ENCODE measurements at places on chromosomes 3 and 15.
A peak's percentile ranks its signal among the peaks of the same experiment; 100 is the strongest.

GRCh38 chr3:47024932-47025331 lies 45.5 kb downstream of the NBEAL2 start:
- DNase-seq, result no peak

DNA sequence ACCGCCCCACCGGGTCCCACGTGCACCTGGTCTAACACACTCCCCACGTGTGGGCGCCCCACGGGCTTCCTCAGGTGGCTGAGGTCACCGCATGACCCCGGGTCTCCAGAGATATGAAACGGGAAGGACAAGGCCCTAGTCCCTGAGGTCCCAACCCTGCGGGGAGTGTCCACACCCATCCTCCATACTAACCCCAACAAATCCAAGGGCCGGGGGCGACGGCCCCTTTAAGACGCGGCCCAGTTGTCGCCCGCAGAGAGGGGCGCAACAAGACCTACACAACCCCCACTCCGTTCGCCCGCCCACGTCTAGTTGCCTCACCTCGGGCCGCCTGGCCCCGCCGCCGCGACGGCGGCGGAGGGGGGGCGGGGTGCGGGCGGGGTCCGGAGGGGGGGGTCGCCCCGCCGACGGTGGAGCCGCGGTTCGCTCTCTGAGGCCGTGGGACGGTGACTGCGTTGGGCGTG lies 396 bp downstream of the INO80 start:
- peak; percentile 46 for DNase-seq

- DNase-seq, result no peak
Observed at GRCh38 chr15:80404057-80404760, at the start of gene ARNT2. Gene ARNT2, plus strand, starts transcription at chr15:80404382. Its CDS starts 134 bp downstream, at chr15:80404516.

GRCh38 chr3:149251186-149251585 lies 29.6 kb upstream of the CP start:
- DNase-seq, result no peak

- DNase-seq, result no peak
Observed at GRCh38 chr3:104291437-104291851, 1075.3 kb upstream of the ALCAM start.

- DNase-seq, result no peak
Observed at GRCh38 chr3:5036858-5037257, 57.6 kb downstream of the BHLHE40 start.

- DNase-seq, result no peak
Observed at GRCh38 chr15:92970656-92971055, 70.5 kb downstream of the CHD2 start.

DNA sequence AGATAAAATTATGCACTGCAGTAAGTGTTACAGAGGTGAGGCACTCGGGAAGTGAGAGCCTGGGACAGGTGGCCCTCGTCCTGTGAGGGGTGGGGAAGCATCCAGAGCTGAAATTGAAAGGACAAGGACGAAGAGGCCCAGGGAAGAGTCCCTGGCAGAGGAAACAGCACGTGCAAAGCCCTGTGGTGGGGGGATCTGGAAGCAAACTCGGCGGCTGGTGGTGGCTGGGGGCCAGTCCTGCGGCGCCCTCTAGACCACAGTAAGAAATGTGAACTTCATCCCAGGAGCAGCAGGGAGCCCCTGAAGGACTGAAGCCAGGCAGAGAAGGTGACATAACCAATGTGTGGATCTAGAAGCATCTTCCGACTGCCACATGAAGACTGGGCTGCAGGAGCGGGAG lies 42.8 kb downstream of the GRIP2 start:
- no peak for DNase-seq

GRCh38 chr3:24315356-24315755 lies 179.3 kb downstream of the THRB start:
- DNase-seq, result no peak

- no peak for DNase-seq
Observed at GRCh38 chr15:41877631-41878354, 16.1 kb downstream of the SPTBN5 start.

GRCh38 chr15:52362497-52362896 lies 66.9 kb upstream of the MYO5C start:
- DNase-seq, result no peak

DNA sequence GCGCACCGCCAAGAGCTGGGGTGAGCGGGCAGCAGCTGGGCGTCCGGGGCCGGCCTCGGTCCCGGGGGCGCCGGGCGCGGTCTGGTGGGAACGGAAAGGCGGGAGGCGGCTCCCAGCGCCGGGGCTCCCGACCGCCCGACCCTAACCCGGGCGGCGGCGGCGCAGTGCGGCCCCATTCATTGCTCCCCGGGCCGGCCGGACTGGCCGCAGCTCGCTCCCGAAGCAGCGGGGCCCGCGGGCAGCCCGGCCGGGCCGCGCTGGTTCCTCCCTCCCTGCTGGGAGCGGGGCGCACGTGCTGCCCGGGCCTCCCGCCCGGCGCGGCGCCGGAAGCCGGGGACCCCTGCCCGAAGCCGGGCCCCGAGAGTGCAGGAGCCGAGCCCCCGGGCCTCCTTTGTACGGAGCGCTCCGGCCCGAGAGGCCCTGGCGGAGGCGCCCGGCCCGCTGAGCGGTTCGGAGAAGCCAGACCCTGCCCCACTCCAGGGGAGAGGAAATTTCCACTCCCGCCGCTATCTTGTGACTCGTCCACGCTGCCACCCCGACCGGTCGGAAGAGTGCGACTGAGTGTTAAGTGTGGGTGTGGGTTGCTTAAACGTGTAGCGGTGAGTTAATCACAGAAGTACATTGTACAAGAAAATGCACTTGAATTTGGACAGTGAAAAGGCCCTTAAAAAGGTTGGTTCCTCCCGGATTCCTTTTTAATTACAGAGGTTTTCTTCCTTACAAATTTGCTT lies 613 bp downstream of the ATP1B3 start:
- peak; percentile 31 for DNase-seq

GRCh38 chr3:56610669-56611335 lies 53.8 kb downstream of the CCDC66 start:
- DNase-seq, result no peak

GRCh38 chr3:158368271-158368670 lies 202.7 kb upstream of the MLF1 start:
- DNase-seq, result no peak

- no peak for DNase-seq
Observed at GRCh38 chr15:56736308-56736707, 3.0 kb upstream of the ZNF280D start.

DNA sequence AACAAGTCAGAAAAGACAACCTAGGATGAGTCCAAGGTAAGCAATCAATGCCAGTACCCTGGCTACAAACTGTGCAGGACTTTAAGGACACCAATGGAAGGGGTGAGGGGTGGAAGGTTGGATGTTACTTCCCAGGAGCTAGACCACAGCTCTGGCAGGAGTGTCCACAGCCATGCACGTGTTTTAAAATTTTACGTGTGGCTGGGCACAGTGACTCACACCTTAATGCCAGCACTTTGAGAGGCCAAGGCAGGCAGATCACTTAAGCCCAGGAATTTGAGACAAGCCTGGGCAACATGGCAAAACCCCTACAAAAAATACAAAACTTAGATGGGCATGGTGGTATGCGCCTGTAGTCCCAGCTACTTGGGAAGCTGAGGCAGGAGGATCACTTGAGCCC lies 14.7 kb upstream of the HDC start:
- no peak for DNase-seq

DNA sequence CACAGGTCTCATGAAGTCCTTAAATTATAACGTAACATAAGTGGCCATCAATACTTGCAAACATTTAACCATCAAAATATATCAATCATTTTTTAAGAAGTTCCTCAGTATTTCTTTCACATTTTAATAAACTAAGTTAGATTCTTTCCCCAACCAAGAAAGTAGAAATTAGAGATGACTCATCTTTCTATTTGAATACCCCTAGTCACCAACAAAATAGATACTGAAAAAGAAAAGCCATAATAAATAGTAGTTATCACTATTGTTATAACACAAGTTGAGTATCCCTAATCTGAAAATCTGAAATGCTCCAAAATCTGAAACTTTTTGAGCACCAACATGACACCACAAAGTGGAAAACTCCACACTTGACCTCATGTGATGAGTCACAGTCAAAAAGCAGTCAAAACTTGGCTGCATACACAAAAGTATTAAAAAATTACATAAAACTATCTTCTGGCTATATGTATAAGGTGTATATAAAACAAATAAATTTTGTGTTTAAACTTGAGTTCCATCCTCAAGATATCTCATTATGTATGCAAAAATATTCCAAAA lies 3.7 kb downstream of the SHQ1 start:
- DNase-seq, result no peak

- no peak for DNase-seq
Observed at GRCh38 chr15:85415783-85416182, 35.4 kb downstream of the AKAP13 start.

DNA sequence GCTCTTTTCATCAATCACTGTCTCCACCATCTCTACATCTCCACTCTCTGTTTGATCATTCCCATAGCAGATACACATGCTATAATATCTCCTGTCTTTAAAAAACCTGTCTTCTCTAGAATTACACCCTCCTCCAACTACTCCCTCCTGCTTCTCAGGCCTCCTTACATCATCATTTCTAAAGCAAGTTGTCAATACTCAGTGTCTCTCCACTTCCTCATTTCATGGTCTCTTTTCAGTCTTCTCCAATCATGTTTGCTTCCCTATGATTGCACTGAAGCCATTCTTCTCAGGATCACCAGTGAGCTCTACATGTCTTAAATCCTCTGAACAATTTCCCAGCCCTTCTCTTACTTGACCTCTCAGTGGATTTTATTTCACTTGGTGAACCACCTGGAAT lies 87.0 kb upstream of the ZNF280D start:
- no peak for DNase-seq

DNA sequence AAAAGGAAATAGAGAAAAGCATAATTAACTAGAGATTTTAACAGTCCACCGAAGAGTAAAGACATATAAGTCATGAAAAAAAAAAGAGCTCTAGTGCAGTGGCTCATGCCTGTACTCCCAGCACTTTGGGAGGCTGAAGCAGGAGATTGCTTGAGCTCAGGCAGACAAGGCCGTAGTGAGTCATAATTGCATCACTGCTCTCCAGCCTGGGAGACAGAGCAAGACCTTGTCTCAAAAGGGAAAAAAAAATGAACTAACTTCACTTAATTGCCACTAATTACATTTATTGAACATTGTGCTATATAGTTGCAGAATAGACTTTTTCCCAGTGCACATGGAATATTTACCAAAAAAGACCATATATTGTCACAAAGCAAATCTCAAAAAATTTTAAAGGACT lies 221.8 kb downstream of the CBLB start:
- DNase-seq, result no peak

- DNase-seq, result no peak
Observed at GRCh38 chr3:107633327-107634098, 110.8 kb downstream of the BBX start.

GRCh38 chr3:52174896-52175295 lies 20.7 kb upstream of the POC1A start:
- DNase-seq, result no peak

DNA sequence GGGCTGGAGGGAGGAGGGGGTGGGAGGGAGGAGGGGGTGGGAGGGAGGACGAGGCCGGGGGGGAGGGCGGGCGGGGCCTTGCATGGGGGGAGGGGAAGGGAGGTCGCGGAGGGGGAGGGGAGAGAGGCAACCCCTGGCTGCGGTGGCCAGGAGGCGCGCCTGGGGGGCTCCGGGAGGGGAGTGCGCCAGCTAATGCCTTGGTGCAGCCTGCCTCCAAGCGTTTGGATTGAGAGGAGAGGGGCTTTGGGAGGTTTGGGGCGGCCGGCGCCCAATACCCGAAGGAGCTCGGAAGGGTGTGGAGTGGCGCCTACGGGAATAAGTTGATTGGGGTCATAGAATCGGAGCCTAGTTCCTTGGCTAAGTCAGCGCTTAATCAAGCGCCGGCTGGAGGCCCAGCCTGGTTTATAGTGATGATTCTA lies 557 bp downstream of the TFG start:
- no peak for DNase-seq

- no peak for DNase-seq
Observed at GRCh38 chr15:51379390-51379789, 37.9 kb downstream of the GLDN start.

DNA sequence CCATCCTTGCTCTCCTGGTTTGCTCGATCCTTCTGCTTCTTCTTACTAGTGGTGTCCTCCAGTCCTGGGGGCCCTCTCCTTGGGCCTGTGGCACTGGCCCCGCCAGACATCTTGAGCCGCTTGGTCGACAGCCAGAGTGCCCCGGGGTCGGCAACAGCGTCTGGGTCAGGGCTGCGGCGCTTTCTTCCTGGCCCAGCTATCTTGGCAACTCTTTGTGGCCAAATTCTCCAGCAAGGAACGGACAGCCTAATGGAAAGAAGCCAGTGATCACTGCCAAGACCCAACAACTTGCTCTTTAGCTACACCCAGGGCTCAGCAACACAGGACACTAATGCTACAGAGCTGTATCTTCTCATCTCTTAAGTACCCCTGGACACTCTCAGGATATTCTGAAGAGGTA lies 1.6 kb downstream of the USP19 start:
- DNase-seq, result no peak

DNA sequence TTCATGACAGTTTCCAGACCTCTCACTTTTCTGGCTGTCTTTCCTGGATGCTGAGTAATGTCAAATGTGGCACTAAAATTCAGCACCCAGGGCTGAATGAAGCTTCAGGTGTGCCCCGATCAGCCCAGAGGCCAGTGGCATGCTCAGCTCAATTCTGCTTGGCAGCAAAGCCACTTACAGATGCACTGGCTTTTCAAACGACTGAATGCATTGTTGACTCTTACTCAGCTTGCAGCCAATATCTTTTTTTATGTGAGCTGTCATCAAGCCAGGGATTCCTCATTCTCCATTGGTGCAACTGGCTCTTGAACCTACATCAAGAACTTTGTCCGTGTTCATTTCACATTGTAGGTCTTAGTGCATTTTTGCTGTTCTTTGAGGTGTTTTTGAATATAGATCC lies 60.7 kb downstream of the ZDHHC19 start:
- DNase-seq, result no peak

DNA sequence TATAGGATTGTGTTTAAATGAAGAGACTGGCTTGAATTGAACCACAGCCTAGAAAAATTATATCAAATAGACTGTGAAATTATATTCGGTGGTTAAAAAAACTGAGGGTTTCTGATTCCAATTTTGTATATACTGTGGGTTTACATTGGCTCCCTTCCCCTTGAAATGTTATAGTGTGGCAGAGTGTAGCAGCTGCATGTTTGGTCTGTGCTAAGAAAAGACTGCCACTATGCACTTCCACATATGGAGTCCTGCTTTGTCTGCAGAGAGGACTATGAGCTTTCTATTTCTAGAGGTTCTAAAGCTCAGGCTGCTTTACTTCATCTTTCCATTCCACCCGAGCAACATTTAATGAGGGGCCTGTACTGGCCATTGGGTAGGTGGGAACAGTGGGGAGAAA lies 112.3 kb downstream of the P3H2 start:
- no peak for DNase-seq

- DNase-seq, result peak; percentile 52
Observed at GRCh38 chr3:158109804-158110657, at the start of gene RSRC1. Gene RSRC1, plus strand, starts transcription at chr3:158110089. Its CDS starts 12,016 bp downstream, at chr3:158122105.

DNA sequence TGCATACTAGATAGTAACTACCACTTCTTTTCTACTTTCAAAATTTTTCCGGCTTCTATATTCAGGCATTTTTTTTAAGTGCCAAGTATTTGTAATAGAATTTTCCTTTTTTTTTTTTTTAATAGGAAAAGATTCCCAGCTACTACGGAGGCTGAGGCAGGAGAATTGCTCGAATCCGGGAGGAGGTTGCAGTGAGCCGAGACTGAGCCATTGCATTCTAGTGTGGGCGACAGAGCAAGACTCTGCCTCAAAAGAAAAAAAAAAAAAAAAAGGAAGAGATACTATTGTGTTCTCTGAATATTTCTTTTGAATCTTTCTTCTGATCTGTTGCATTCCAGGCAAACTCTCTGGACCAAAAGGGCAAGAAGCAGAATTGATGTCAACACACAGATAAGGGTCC lies 557.3 kb downstream of the FGF12 start:
- no peak for DNase-seq

- no peak for DNase-seq
Observed at GRCh38 chr3:47444103-47444502, 31.6 kb downstream of the SCAP start.
